ENCODE measurements at places on chromosomes 1 and 21.

DNA sequence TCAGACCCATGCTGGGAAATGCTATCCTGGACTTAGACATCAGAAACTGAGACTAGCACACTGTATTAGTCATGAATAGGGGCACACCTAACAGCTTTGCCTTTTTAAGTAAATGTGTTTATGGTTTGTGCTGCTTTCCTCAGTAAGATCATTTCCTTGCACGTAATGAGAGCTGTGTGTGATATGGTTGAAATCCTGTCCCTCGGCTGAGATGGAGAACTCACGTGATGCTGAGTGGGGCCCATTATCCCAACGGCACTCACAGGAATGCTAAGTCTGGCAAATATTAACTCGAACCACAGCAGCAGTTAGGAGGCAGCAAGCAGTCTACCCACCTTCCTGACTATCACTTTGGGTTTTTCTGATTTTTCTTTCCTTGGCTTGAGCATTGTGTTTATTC lies 38.2 kb downstream of the BCL9 start:
- no peak for DNase-seq

DNA sequence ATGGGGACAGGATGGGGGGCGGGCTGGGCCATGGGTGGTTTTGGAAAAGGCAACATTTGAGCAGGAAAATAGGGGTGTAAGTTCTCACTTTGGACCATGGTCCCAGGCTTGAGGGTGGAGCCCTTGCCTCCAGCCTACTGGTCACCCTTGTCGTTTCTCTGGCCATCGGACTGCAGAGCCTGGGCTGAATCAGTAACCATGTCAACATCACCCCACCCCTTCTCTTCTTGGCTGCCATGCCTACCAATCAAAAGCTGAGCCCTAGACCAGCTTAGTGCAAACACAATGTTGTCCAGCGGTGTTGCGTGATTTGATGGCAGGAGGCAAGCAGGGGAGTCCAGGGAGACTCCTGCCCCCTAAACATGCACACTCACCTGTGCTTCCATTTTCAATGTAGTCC lies 231.0 kb upstream of the KAZN start:
- no peak for DNase-seq

DNA sequence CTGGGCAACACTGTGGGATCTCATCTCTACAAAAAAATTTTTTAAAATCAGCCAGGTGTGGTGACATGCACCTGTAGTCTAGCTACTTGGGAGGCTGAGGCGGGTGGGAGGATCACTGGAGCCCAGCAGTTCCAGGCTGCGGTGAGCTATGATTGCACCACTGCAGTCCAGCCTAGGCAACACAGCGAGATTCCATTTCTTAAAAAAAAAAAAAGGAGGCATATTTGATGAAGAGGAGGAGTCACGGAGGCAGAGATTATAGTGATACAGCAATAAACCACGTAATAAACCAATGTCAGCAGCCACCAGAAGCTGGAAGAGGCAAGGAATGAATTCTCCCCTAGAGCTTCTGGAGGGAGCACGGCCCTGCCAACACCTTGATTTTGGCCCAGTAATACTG lies 4.0 kb downstream of the LIX1L start:
- DNase-seq, result no peak

- no peak for DNase-seq
These were observed 32.2 kb upstream of the HNRNPU start for GRCh38 chr1:244896550-244896949.

DNA sequence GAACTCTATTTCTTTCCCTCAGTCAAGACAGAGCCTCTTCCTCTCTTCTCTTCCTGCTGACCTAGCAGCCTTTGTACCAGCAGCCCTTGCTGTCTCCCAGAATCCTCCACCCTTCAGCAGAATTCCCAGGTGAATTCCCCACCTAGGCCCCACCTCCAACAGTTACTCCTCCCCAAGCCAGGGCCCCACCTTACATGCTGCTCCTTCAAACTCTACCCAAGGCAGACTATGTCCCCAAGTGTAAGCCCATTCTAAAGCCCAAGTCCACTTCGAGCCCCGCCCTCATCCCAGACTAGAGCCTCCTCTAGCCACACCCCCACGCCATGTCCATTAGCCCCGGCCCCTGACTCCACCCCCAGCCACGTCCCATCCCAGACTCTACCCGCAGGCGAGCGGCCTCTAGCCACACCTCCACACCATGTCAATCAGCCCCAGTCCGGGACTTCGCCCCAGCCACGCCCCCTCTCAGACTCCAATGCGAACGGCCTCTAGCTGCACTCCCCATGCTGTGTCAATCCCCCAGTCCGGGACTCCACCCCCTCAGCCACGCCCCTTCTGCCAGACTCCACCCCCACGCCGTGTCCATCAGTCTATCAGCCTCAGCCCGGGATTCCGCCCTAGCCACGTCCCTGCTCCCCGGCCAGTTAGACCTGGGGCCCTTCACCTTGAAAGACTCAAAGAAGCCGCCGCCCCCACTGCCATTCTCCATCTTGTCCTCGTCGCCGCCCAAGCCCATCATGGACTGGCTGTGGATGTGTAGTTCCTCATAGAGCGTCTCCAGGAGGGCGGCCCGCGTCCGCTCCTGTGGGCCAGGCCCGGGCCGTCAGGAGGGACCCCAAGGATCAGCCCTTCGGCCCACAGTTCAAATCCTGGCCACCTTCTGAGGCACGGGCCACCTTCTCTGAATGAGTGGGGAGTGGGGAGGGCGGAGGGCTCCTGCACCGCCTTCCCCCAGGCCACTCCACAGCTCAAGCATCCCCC lies 61.3 kb downstream of the RAP1GAP start:
- no peak for DNase-seq

DNA sequence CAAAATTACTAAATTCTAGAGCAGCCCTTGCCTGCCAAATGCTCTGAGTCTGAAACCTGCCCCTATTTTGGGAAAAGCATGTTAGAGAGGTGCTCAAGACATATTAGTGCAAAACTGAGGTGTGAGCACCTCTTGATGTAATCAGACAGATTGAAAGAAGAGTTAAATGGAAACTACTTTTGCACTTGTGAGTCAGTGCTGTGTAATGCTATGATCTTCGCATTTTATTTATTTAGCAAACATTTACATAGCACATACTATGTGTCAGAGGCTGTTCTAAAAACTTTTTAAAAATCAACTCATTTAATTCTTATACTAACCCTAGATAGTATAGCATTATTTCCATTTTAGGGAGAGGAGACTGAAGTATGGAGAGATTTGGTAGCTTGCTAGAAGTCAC lies 138.1 kb downstream of the ELAVL4 start:
- DNase-seq, result no peak

- no peak for DNase-seq
These were observed 89.7 kb upstream of the ADAR start for GRCh38 chr1:154697710-154698109.

- DNase-seq, result peak; percentile 5
These were observed 816 bp downstream of the EDEM3 start for GRCh38 chr1:184753608-184754475.

GRCh38 chr1:209770636-209771415 lies 13.5 kb downstream of the C1orf74 start:
- no peak for DNase-seq

DNA sequence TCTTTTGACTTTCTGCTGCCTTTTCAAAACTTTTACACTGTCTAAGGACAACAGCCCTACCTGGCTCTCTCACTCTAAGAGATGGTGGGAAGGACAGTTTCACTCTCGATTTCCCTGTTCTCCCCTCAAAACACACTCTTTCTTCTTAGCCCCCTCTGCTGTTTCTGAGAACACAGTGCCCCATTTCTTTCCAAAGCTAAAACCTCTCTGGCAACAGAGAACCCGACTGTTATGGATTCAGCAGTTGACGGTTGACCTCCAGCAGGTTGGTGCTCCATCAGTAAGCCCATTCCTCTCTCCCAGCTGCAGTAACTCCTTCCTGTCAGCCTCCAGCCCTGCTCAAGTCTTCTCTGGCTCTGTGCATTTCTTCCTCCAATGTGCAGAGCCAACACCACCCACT lies 88.2 kb upstream of the ABCD3 start:
- DNase-seq, result no peak

- DNase-seq, result no peak
These were observed 32.8 kb downstream of the PCNT start for GRCh38 chr21:46356494-46357334.

GRCh38 chr1:198913667-198914066 lies 274.8 kb downstream of the PTPRC start:
- DNase-seq, result no peak

- no peak for DNase-seq
These were observed 50.3 kb downstream of the SYT2 start for GRCh38 chr1:202659974-202660373.

- DNase-seq, result no peak
These were observed 66.9 kb downstream of the ST6GALNAC5 start for GRCh38 chr1:76933847-76934815.

DNA sequence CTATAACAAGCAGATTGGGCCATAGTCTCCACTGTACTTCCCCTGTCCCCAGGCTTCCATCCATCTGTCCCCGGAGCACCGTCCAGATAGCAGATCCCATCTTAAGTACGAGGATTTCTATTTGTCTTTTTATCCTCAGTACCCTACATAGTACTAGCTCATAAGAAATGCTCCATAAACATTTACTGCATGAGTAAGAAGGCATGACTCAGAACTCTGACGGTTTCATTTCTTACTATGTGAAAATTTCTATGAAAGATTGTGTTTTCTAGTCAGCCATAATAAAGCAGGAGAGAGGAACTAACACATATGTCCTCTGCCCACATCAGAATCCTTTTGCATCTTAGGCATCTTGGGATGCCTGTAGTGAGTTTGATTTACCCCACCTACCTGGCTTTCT lies 49.5 kb downstream of the CHD1L start:
- DNase-seq, result no peak

GRCh38 chr1:200311256-200311655 lies 98.6 kb downstream of the ZNF281 start:
- no peak for DNase-seq

DNA sequence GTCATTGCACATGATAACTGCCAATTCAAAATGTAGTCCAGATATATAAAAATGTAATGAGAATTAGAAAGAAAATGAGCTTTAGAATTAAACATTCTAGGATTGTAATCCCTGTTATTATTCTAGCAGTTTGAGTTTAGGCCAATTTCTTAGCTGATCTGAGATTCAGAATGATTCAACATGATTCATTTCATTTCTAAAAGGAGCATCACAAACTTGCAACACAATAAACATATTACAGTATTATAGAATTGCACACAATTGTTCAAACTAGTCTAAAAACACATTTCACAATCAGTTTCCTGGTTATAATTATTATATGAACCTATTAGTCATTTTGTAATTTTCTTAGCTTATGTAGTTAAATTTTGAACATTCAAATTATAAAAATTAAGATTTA lies 43.3 kb upstream of the TSHB start:
- no peak for DNase-seq

DNA sequence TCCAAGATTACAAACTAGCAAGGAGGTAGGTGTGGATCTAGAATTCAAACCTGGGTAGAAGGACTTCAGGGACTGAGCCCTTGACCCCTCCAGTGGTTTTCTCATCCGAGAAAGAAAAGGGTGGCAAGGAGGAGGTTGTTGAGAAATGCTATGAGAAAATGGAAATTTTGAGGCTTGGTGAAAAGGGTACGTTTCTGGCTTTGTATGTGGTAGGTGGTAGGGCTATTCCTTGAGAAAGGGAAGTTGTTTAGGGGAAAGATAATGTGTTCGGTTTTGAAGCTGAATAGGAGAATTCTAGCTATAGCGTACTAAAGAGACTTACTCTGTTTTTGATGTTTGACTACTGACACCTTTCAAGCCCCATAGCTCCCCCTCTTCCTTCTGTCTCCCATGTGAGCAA lies 133.8 kb downstream of the CNIH3 start:
- DNase-seq, result no peak

DNA sequence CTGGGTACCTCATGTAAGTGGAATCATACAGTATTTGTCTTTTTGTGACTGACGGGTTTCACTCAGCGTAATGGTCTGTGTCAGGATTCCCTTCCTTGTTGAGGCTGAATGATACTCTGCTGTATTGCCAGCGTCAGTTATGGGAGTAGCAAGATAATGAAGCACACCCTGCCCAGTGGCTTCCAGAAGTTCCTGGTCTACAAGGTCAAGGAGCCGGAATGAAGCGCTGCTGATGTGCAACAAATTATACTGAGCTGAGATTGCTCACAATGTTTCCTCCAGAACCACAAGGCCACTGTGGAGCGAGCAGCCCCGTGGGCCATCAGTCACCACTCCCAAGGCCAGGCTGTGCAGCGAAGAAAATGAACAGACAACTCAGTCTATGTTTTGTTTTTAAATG lies 24.0 kb upstream of the TDRD10 start:
- DNase-seq, result no peak

DNA sequence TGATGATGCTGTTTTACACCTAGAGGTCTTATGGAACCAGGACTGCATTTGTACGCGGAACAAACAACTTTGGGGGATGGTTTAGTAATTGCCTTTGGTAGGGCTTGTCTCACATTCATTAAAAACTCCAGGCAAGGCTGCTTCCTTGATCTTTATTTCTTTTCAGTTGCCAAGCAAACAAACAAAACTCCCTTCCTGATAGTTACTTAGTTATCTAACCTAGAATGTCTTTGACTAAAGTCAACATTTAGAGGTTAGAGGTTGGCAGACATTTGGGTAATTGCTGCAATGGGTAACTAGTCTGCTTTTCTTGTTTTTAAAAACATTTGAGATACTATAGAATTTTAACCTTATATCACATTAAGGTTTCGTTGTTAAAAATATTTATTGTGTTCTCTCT lies 500.9 kb upstream of the PTBP2 start:
- DNase-seq, result no peak

DNA sequence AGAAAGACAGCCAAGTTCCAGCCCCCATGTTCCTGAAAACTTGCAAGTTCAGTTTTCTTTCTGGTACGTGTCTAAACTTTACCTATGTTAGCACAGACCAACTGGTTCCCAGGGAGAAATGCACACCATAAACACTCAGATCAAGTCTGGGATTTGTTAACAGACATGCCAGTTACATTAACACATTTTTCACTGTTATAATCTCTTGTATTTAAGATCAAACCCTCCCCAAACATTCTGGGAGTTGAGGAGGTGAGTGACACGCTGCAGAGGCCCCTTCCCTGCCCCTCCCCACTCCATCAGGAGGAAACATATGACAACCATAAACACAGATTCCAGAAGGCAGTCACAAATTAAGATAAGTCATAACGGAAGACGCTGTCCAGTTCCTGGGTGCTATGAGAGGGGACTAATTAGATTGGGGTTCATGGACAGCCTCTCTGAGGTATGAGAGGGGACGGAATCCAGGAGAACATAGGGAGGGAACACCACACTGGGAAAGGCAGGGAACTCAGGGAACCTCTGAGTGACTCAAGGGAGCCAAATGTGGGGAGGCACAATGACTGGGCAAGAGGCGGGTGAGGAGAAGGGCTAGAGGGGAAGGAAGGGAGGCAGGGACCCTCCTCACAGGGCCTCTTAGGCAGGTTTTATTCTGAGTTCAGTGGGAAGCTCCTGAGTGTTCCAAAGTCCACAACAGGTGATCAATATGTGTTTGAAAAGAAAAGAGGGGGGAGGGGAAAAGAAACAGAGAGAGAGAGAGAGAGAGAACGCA lies 25.0 kb downstream of the DUSP10 start:
- no peak for DNase-seq

DNA sequence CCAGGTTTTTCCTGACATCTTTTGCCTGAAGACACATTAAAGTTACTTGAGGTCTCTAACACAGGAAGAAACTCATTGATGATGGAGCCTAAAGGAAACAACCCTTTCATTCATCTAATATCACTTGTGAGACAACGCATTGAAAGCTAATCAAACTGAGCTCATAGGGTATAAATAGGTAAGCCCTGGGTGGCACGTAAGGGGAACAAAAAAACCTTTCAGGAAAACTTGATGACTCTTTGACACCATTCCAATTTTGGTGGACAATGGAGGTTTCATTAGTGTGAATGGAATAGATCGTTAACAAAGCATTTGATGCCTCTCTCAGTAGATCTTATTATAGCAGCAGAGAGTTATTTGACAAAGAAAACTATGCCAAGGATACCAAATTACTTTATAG lies 80.7 kb upstream of the DUSP10 start:
- no peak for DNase-seq

All from naive B cell (primary cell).